ENCODE measurements at places on chromosomes 3 and 15.

DNA sequence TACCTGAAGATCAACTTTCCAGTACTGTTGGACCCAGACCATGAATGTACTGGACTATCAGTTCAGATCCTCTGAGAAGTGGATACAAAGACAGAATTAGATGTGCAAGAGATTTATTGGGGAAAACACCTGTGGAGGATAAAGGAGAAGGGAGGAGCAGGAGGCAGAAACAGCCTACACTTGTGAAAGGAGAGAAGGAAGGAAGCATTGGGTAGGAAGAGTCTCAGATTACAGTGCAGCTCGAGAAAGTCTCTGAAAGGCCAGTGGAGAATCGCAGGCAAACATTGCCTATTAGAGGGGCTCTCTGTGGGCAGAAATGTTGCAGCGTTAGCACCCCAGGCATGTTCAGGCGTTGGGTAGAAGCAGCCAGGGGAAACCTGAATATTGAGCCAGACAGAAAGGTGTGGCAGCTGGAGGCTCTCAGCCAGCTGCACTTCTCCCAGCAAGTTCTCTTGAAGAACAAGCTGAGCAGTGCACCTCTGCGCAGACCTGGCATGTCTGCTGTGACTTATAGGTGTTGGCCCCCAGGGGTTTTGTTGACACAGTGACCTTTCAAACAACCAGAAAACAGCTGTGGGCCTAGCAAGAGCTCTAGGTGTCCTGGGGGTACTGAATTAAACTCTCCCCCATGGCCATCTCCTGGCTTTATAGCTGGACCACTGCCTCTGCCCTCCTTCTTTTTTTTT is 7.0 kb downstream of the CHST14 start:
- no peak for DNase-seq

DNA sequence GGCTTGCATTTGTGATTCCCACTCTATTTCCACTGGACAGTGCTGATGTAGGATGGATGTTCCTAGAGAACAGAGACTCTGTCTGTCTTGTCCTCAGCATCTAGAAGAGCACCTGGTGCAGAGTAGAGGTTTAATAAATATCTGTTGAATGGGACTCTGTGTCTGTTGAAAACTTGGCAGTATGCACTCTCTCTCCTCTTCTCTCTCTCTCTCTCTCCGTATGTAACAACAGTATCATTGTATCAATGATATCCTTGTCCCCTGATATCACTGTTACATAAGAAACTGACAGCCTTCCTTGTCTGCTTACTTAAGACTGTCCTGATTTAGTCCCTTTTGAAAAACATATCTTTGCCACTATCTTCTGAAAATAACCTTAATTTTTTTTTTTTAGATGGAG is 24.3 kb upstream of the MGLL start:
- no peak for DNase-seq

DNA sequence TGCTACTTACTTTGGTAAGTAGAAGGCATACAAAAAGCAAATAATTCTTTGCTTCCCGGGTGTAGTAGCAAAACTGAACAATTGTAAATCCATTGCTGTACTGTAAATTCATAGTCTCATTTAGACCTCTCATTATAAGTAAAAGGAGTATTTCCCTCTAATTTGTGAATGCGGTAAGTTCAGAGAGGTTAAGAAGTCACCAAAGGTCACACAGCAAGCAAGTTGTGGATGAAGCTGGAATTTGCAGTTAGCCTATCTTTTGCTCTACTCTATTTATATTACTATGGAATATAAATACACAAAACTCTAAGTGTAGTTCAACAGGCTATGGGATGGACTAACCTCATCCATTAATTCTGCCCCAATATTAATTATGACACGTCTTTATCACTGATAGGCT is 508.3 kb downstream of the MCTP2 start:
- DNase-seq, result no peak

GRCh38 chr3:195112361-195112791 is 158.6 kb downstream of the XXYLT1 start:
- no peak for DNase-seq

DNA sequence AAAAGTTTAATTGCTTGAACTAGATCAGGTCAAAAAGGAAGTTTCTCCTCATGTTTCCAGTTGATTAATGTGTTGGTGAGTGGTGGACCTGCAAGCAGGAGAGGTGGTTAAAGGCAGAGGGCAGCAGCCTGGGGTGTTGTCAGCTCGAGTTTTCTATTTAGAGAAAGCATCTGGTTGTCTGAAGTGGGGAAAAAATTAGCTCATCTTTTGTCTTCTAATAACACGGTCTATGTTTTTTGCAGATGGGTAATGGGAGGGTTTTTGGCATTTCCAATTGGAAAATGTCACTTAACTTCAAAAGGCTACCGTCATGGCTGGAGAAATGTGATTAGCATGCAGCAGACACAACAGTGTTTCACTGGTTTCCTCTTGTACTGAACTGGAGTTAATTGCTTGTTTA is 122.6 kb downstream of the ITPR1 start:
- no peak for DNase-seq
